ENCODE measurements at places on chromosomes 3 and 15.

DNA sequence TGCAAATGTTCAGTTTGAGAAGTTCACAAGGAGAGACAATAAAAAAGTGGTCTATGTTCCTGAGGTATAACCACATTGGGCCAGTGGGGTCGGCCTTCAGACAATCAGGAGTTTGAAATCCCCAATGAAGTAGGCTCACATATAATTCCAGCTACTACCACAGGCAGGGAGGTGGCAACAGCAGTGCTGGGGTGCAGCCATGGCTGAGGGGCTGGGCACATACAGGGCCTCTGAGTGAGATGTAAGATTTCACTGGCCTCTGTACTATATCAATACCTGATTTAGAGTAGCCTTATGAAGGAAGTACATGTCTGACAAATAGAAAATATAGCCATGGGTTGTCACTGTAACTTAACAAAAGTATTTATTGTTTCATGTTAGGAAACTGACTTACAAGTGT lies 402.2 kb downstream of the TBC1D5 start:
- DNase-seq: no peak

DNA sequence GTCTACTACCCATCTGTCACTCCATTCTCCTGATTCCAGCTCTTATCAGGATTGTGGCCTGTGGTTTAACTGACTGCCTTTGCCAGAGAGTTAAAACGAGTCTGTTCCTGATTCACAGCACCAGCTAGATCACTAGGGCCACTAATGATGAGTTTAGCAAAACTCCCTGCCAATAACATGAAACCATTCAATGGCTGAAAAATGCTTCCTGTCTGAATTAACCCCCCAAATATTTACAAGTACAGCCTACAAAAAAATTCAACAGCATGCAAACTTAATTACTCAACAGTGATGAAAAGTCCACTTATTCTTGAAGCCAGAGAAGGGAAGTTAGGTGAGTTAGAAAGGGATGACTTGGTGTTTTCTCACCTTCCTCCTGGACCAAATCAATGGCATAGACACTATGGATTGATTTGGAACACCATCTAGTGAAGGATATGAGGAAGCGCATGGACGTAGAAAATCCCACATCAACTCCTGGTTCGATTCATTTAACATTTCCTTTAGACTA lies 141.4 kb downstream of the TGFBR2 start:
- DNase-seq: no peak

DNA sequence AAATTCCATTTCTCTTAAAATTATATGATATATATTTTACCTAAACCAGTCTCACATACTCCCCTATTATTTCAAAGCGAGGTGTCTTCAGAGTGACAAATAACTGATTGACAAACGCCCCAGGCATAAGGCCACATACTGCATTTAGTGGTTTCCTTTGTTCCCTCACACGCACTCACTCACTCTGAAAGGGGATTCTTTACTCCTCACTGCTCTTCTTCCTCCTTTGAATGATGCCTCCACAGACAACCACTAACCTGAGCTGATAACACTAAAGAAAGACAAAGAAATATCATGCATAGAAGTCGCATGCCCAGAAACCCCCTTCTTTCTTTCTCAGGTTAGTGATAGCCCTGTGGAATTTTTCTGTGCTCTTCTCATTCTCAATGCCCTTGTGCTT lies 24.1 kb upstream of the BBX start:
- DNase-seq: no peak

DNA sequence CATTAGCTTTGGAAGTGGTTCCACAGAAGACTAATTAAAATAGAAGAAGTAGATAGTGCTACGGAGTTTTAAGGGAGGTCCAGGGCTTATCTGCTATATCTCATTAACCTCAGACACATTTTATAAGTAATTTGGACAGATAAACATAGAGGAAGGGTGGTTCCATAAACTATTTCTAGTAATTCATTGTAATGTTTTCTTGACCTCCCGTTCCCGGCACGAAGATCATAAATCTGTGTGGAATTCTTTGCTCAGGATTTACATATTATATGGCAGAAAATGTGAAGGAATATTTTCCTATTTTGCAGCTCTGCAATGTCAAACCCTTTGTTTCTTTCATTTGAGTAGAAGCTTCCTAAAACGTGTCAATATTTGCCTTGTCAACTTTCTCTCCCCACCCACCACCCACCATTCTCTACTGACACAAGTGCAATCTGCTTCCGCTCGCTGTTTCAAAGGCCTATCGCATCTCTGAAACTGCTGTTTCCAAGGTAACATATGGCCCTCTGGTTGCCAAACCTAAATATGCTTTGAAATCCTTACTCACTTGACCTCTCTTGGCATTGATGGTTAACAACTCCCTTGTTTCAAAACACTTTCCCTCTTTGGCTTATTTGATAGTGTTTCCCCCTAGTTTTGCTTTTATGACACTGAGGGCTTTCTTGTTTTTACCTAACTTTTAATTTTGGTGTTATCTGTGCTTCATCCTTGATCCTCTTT lies 21.4 kb upstream of the PLSCR5 start:
- DNase-seq: no peak

GRCh38 chr15:99275525-99276128 lies 24.3 kb downstream of the LRRC28 start:
- DNase-seq: no peak

DNA sequence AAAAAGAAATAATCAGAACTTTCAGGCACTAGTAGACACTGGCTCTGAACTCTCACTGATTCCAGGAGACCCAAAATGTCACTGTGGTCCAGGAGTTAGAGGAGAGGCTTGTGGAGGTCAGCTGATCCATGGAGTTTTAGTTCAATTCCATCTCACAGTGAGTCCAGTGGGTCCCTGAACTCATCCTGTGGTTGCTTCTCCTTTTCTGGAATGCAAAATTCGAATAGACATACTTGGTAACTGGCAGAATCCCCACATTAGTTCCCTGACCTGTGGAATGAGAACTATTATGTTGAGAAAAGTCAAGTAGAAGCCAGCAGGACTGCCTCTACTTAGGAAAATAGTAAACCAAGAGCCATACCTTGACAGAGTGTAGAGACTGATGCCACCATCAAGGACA lies 87.3 kb upstream of the OXTR start:
- no peak for DNase-seq

GRCh38 chr3:124783696-124784095 lies 53.4 kb downstream of the UMPS start:
- DNase-seq: no peak

- no peak for DNase-seq
Observed at GRCh38 chr15:89196994-89197393, 24.4 kb downstream of the RLBP1 start.

DNA sequence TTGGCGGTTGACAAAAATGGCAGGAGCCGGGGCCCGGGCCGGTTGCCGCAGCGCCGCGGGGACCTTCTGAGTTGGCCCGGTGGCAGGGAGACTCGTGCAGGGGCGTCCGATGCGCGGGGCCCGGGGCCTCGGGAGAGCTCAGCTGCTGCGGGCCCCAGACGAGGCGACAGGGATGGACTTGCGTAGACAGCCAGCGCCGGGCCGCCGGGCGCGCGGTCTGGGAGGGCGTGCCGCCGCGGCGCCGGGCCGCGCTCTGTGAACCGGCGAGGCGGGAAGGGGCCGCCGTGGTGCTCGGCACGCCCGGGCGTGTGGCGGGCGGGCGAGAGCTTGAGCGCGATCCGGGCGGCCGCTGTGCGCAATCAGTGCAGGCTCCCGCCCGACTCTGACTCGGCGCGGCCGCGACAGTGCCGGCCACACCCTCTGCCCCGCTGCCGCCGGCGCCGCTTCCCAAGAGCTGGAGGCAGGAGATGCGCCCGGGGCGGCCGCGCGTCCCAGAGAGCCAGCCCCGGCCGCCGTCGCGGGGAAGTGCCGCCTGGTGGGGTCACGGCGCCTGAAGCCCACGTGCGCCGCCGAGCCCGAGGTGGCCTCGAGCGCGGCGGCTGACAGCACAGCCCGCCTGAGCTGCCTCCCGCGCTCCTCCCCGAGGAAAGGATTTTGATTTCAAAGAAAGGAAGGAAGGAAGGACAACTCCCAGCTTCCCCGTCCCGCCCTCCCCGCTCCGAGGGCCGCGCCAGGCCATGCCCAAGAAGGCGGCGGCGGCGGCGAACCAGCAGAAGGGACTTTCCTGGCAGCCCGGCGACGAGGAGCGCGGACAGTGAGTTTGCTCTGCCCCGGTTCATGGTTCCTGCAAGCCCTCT lies 657 bp downstream of the TLNRD1 start:
- peak; percentile 43 for DNase-seq

GRCh38 chr3:172365028-172365567 lies 83.2 kb downstream of the GHSR start:
- no peak for DNase-seq

DNA sequence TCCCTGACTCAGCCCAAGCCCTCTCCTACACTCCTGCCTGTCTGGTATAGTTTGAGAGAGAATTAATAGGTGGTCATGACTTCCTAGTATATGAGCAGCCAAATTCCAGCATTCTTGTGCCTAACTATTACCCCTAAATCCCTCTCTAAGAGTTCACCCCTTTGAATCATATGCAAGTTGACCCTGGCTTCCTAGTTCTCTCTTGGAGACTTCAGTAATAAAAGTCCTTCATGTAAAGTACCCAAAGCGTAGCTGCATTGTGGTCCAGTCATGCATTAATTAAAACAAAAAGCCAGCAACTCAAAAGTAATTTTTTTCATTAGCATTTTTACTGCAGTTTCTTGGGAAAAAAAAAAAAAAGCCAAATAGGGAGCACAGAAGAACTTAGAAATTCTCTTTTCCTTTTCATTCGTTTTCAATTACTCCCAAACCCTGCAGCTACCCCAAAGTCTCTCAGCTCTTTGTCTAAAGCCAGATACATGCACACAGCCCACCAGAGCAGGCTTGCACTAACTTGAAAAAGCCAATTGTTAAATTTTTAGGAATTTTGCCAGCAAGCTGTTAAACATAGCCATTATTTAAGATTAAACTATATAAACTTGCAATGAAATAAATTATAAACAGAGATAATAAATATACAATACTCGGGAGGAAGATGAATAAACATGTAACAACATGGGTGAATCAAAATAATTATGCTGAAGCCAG lies 50.1 kb upstream of the STT3B start:
- no peak for DNase-seq

GRCh38 chr3:185709251-185709955 lies 115.4 kb downstream of the IGF2BP2 start:
- no peak for DNase-seq

DNA sequence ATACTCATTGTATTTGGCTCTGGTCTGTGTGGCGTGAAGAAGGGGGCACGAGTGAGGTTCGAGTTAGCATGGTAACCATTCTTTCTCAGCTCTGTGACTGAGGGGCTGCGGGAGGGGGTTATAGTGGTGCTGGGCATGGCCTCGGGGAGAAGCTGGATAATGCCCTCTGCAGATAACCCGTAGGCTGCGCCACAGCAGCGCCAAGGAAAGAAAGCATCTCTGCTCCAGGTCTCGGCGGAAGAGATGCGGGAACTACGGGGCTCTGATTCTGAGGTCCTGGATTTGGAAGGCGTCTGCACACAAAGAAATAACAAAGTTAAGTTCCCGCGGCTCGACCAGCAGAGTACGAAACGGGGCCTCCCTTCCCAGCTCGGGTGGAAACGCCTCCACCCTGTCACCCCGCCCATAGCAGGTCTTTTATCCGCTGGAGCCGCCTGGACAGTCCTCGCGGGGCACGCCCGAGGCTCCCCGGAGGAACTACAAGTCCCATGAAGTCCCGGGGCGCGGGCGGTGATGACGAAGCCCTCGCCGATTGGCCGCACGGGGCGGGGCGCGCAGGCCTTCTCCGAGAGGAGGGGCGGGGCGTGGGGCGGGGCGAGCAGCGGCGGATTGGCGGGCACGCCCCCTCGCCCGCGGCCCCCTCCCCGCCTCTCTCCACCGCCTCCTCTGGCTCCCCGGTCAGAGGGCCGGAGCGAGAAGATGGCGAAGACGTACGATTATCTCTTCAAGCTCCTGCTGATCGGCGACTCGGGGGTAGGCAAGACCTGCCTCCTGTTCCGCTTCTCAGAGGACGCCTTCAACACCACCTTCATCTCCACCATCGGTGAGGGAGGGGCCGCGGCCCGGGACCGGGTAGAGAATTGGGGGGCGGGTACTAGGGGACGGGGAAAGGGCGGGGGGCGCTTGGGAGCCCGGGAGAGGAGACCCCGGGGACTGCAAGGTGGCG lies at the start of gene RAB8B:
RAB8B (plus strand) TSS at position 681 of the 946 bp plus-strand sequence; CDS start at position 700, 19 bp downstream.
- peak; percentile 97 for DNase-seq

GRCh38 chr15:31465083-31465955 lies 138.7 kb downstream of the KLF13 start:
- no peak for DNase-seq

DNA sequence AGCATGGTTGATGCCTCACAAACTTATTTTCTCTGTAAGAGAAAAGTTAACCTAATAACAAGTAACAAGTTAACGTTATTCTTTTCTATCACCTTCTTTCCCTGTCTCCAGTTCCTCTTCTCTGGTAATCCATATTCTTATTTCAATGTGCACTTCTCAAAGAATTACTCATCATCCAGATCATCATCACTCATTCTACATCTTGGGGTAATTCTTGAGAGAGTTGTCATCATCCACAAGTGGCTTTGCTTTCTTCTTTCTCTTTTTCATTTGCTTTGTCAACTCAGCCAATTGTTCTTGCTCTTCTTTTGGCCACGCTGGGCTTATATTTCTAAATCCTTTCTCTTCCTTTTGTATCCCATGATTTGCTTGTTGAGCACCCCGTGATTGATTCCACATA lies 20.8 kb upstream of the RNF111 start:
- no peak for DNase-seq

DNA sequence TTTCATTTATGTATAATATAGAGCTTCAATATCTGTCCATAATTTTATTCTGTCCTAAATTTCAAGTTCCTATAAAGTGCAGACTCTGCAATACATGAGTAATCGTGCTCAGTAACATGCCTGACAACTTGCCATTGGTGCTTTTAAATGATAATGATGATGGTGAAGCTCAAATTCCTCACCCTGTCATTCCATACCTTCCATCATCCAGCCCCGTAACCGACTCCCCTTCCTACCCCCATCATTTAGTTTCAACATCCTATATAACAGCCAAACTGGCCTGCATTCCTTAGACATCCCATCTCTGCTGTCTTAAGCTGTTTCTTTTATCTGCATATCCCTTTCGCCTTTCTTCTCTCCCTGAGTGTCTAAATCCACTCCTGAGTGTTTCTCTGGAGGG lies 67.2 kb upstream of the DLG1 start:
- DNase-seq: no peak

DNA sequence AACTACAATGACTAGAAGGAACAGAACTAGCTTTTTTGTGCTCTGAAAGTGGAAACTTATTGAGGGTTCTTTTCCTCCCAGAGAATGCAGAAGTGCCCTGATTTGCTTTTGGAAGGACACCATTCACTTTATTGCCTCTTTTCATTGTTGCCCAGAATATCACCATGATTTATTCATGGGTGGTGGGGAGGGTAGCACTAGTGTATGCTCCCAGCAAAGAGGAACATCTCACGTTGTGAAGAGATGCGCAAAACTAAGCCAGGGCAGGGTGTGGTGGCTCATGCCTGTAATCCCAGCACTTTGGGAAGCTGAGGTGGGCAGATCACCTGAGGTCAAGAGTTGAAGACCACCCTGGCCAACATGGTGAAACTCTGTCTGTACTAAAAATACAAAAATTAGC lies 31.4 kb downstream of the FLNB start:
- DNase-seq: no peak

- no peak for DNase-seq
Observed at GRCh38 chr3:18258492-18258891, 166.6 kb downstream of the SATB1 start.

GRCh38 chr3:135840436-135840835 lies 125.1 kb upstream of the PPP2R3A start:
- DNase-seq: no peak
